ENCODE measurements at places on chromosomes 7 and 10. TPM values are rescaled to one million over a fixed set of nuclear protein-coding genes. Genes with fewer than 3 reads are reported as not detected.

LRIT1 gene
- not detected for polyA plus RNA-seq

P4HA1 gene
- 40.7 TPM for polyA plus RNA-seq

TUBB8 gene
- polyA plus RNA-seq: not detected

SEMA3C gene
- polyA plus RNA-seq: not detected

RBM20 gene
- polyA plus RNA-seq: not detected

SRI gene
- polyA plus RNA-seq: 265 TPM

TAC1 gene
- polyA plus RNA-seq: not detected

PPP1R17 gene
- polyA plus RNA-seq: not detected

NCF1 gene
- polyA plus RNA-seq: 326 TPM

TBRG4 gene
- 26.5 TPM for polyA plus RNA-seq

MKLN1 gene
- 23.1 TPM for polyA plus RNA-seq

ZNF25 gene
- 4.7 TPM for polyA plus RNA-seq

GRCh38 chr7:156475666-156476065 lies 164.9 kb upstream of the RNF32 start:
- DNase-seq: no peak

DNA sequence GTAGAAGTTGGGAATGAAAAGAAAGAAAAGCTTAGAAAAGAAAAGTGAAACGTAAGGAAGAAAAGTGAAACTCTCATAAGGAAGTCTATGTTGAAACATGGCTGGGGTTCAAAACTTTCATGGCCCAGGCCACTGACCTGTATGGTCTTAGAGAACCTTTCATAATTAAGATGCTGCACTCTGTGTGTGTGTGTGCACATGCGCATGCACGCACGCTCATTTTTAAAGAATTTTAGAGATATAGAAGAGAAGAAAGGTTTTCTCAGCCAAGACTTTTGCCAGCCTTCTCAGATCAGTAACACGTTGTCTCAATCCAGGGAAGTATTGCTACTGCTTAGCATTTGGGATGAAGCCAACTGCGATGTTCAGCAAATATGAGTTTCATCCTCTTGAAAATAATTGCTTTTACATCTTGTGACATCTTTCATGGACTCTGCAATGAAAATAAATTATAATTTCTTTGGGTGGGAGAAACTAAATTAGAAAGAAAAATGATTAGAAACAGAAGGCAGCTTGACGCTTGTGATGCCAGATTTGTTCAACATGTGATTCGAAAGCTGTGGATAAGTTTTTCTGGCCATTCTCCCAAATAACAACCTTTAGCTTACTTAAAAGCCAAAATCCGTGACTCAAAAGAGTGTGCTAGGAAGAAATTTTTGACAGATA lies 16.2 kb upstream of the SLC26A4 start:
- DNase-seq: no peak

- no peak for DNase-seq
Measured at GRCh38 chr10:123141791-123142700, 5.9 kb upstream of the HMX2 start.

DNA sequence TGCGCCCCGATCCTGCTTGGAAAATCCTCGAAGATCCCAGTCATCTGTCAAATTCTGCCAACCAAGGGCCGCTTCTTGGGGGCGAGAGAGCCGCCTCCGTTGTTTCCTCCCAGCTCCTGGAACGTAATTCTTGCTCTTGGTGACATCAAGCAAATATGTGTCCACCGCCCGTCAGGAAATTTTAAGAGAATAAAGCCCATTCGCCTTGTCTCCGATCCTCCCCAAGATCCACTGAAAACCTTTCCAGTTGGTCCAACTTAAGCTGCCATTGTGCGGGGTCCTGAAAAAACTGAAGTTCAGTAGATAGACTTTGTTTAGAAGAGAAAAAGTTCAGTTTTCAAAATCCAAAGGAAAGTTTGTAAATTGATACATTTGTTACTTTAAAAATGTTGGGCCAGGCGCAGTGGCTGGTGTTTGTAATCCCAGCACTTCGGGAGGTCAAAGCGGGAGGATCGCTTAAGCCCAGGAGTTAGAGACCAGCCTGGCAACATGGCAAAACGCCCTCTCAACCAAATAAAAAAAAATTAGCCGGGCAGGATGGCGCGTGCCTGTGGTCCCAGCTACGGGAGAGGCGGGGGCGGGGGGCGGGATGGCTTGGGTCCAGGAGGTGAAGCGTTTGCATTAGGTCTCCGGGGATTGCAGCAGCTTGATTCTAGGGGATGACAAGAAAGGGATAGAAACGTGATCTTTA lies 1.0 kb upstream of the ZNF800 start:
- DNase-seq: no peak

DNA sequence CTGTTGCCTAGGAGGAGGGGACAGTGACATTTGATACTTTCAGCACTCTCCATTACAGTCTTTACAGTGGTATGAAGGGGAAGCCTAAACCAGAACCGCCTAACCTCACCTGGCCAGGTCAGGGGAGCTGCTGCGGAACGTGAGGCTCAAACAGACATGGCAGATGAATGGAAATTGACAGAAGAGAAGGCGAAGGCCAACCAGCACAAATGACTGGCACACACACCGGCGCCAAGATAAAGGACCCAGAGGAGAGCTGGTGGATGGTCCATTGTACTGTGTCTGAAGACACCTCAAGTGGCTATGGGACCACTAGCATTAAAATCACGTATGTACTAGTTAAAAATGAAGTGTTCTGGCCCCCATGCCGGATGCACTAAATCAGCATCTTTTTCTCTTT lies 53.0 kb downstream of the JCAD start:
- no peak for DNase-seq

DNA sequence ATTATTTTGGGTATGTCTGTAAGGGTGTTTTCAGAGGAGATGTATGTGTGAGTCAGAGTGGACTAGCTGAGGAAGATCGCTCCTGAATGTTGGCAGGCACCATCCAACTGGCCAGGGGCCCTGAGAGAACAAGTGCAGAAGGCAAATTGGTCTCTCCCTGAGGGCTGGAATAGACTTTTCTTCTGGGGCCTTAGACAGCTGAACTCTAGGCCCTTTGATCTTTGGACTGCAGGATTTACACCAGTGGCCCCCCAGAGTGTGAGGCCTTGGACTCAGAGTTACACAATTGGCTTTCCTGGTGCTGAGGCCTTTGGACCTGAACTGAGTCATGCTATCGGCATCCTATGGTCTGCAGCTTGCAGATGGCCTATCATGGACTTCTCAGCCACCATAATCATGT lies 217.2 kb downstream of the REEP3 start:
- no peak for DNase-seq

- DNase-seq: no peak
Measured at GRCh38 chr10:80670774-80671173, 133.1 kb downstream of the SH2D4B start.

- DNase-seq: no peak
Measured at GRCh38 chr7:47782792-47783191, 165.5 kb downstream of the PKD1L1 start.

DNA sequence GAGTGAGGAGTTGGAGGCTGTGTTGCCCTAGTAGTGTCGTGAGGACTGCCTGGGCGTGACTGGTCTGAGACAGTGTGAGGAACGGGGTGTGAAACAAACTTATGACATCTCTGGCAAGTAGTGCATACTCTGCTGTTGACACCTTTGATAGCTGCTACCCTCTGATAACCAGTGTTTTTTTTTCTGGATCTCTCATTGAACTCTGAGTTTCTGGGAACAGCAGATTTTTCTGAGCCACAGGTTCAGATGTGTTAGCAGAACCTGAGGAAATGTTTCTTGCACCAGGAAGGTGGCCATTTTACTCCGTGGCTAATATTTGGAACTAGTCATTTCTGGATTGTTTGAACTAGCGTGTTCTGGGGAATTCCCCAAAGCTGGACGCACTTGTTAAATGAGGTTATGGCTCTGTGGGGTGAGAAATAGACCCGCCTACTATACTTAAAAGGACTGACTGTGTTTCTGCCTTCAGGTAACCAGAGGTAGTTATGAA lies 52.9 kb downstream of the AUTS2 start:
- DNase-seq: no peak

GRCh38 chr7:13060173-13060572 lies 372.7 kb downstream of the ARL4A start:
- no peak for DNase-seq

- DNase-seq: peak; percentile 5
Measured at GRCh38 chr10:90269699-90270098, 568.3 kb downstream of the KIF20B start.

GRCh38 chr7:1137517-1138167 lies 22.4 kb downstream of the ZFAND2A start:
- DNase-seq: no peak

DNA sequence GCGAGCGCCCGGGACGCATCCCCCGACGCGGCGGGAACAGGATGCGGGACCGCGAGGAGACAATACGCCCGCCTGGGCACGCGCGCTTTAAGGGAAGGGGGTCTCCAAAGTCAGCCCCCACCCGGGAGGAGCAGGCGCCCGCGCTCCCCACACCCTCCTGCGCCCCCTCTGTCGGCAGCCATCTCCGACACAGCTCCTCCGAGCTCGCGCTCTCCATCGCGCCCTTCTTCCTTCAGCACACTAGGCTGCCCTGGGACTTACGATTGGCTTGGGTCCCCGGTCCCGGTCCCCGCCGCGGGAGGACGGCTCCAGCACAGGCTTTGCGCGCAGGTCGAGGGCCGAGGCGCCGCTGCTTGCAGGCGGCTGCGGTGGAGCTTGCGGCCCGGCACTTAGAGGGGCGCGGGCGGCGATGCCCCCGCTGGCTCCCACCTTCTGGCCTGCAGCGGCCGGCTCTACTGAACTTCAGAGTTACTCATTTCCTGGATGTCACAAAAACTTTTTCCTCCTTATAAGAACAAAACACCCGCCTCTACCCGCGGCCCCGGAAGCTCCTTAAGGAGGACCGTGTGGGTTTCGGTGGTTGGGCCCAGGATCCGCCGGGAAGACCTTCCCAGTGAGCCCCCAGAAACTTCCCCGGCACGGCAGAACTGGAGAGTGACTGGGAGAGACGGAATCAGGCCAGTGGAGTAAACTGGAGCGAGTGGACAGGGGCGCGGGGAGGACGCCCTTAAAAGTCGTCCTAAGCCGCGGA lies at the start of gene ITPRIP:
ITPRIP (minus strand) TSS at position 481 of the 751 bp plus-strand sequence. CDS start 22,414 bp downstream, outside the sequence.
- peak; percentile 80 for DNase-seq

- DNase-seq: no peak
Measured at GRCh38 chr10:80261316-80262030, 28.0 kb downstream of the MAT1A start.

GRCh38 chr10:5831446-5831782 lies 18.2 kb upstream of the GDI2 start:
- DNase-seq: no peak

GRCh38 chr7:37112876-37113275 lies 335.8 kb downstream of the ELMO1 start:
- DNase-seq: no peak

- no peak for DNase-seq
Measured at GRCh38 chr10:70175516-70175915, 5.2 kb upstream of the SAR1A start.

- no peak for DNase-seq
Measured at GRCh38 chr7:117982071-117983055, 109.1 kb upstream of the CTTNBP2 start.

DNA sequence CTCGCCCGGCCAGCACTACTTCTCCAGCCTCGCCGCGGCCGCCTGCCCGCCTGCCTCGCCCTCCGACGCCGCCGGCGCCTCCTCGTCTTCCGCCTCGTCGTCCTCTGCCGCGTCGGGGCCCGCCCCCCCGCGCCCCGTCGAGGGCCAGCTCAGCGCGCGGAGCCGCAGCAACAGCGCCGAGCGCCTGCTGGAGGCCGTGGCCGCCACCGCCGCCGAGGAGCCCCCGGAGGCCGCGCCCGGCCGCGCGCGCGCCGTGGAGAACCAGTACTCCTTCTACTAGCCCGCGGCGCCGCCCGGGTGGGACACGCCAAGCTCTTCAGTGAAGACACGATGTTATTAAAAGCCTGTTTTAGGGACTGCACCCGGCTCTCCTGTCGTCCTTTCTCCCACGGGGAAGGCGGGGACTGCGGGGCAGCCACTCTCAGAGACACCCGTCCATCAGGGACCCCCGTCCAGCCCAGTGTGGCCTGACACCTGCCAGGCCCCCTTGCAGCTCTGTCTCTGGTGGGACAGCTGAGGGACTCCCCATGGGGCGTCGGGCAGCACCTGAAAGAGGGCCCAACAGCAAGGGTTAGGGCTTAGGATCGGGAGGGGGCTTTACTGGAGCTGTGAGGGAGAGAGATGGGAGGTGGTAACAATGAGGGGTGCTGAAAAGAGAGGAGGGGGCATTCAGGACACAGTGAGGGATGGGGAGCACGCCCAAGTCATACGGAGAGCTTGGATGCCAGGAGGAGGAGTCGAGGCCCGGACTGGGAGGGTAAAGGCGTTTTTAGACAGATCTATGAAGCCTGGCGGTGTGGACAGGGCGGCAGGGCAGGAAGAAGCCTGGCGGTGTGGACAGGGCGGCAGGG lies 34.7 kb downstream of the SPDYE6 start:
- DNase-seq: peak; percentile 19

GRCh38 chr10:27359792-27360355 lies 119.3 kb upstream of the ACBD5 start:
- no peak for DNase-seq

DNA sequence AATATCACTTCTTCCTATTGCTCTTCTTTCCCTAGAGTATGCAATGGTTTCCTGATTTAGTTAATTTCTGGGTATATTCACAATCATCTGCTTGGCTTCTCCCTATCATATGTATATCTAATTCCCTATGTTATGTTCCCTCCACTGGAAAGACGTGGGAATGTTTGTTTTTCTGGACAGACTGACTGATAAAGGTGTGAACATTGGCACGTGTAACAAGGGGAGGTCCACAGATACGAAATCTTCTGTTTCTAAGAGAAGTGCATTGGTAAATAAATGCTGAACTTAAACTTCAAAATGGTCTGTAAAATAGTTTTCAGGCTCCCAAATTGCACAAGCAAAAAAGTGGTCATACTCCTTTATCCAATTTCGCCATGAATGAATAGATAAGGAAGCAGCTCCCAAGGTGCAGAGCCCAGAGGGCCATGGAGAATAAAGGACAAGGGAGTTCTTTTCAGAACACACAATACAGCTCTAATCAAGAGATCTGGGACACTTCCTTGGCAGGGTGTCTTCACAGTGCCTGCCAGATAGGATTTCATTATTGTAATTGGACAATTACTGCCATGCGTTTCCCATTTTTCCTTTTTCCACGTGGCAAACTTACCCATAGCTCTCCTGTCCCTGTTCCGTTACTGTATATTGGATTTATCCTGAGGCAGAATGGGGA lies 141.9 kb downstream of the RNF133 start:
- no peak for DNase-seq

GRCh38 chr7:50791938-50792341 lies 9.2 kb upstream of the GRB10 start:
- no peak for DNase-seq

DNA sequence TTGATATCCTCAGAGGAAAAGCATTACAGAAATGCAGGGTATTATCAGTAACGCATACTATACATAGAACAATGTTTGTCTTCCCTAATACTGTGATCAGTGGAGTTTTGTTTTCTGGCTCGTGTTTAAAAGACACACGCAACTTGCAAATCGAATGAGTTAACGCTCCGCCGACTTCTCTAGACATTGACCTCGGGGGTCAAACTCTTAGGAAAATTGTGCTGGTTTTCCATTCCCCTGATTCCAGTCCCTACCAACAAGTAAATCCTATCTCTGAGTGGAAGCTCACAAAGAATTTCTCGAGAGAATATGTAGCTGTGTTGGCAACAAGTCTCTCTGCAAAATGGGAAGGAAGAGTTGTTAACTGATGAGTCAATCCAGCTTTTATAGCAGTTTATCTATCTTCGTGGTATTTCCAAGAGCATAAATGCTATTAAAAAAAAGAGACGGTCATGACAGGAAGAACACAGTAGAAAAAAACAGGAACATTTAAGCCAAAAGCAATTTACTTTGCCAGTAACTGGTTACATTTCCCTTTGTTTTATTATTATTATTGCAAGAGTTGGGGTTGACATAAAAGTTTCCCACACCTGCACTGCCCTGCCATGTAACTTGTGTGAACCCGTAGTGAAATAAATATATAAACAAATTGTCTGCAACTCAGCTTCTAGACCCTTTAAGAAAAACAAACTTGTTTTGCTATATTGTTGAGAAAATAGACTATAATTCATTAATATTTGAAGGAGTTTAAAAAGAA lies 144.4 kb downstream of the ARID5B start:
- DNase-seq: peak; percentile 27

Data from naive B cell (primary cell).